ENCODE measurements at places on chromosomes 5 and 9.

- DNase-seq: no peak
These were observed 1.2 kb downstream of the IRX1 start for GRCh38 chr5:3596857-3597166.

GRCh38 chr9:129549139-129549538 is 71.8 kb downstream of the C9orf50 start:
- DNase-seq: no peak

- no peak for DNase-seq
These were observed 19.0 kb downstream of the C9orf152 start for GRCh38 chr9:110188991-110189390.

DNA sequence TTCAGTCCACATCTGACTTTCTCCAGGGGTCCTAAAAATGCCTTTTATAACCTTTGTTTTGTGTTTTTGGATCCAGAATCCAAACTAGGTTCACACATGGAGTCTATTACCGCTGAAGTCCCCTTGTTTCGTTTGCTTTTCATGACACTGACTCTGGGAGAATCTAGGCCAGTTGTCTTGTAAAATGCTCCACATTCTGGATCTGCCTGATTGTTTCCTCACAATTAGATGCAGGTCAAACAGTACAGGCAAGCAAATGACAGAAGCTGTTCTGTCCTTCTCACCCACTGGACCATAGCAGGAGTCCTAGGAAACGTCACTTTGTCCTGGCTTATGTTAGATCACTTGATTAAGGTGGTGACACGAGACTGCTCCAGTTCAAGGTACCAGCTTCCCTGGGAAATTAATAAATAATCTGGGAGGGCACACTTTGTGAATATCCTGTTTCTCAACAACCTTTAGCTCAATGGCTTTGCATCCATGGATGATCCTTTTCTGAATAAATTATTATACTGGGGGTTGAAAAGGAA is 34.1 kb downstream of the FABP6 start:
- DNase-seq: no peak

DNA sequence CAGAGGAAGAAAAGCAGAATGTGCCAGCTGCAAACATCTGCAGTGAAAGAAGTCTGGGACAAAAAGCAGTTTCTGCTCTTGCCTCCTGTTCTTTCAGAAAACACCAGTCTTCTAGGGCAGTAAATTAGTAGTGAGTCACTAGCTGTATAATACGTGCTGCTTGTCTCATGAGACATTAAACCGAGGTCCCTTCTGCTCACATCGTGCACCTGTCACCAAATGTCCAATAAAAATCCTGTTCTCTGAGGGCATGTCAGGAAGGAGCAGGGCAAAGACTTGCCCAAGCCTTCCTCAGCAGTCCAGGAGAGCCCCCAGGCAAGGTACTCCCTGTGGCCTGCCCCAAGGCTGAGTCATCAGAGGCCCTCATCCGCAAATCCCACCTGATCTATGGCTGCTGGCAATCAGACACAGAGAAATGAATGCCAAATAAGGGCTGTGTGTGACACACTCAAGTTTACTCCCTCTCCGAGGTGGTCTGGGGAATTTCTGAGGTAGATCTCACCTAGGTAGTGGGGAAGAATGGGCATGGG is 255.3 kb upstream of the SMARCA2 start:
- no peak for DNase-seq

DNA sequence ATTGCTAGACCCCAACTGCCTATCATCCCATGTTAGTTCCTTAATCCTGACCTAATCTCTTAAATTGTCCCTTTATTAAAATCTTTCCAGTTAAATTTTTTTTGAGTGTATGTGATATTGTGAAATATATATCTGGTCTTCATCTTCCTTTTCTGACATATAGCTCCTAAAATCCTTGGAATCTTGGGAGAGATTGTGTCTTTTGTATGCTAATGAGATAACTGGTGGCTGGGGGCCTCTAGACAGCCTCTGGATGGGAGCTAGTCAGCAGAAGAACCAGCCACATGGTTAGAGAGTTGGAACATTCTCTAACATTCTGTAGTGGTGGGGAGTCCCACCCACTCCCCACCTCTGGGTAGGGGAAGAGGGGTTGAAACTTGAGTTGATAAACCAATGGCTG is 3.7 kb upstream of the CCL19 start:
- no peak for DNase-seq

- no peak for DNase-seq
These were observed 423.4 kb upstream of the SEMA6A start for GRCh38 chr5:116998024-116998423.

Data from cortex of kidney (tissue), 1 donor.